ENCODE measurements at places on chromosomes 4 and X.

GRCh38 chrX:99137488-99137887 is 1272.6 kb downstream of the PCDH19 start:
- DNase-seq: no peak

GRCh38 chrX:129116676-129117470 is 406.4 kb downstream of the SMARCA1 start:
- DNase-seq: no peak

GRCh38 chr4:124686279-124686678 is 26.3 kb downstream of the ANKRD50 start:
- peak; percentile 37 for DNase-seq

DNA sequence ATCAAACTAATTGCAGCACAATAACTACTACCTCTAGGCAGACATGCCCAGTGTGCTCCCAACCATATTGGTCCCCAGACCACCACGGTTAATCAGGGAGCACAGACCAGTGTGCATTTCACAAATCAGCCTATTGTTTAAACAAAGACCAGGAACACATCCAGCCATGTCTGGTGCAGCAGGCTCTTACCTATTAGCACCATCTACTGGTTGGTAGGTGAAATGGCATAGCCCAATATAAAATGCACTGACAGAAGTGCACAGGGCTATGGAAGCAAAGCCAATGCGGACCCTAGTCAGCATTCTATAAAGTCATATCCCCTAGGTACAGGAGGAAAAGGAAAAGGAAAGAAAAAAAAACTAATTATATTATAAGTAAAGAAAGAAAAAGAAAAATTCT is 15.5 kb upstream of the CYLC1 start:
- DNase-seq: peak; percentile 32

DNA sequence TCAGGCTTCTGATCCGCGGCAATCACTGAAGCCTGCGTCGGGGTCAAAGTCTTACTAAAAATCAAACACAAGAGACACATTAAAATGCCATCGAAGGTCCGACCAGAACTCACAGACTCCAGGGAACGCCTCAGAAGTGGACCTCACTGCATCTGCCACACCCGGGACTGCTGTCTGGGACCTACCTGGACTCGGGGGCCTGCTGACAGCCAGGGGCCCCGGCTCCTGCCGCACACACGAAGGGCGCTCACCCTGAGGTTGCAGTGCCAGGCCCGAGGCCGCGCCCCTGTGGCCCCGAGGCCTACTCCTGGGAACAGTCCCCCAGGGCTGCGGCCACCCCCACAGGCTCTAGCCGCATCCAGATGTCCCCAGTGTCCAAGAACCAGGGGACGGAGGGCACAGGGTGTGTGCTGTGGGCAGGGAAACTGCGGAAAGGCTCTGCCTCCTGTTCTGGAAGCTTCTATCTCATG is 7.4 kb downstream of the CTBP1 start:
- no peak for DNase-seq

DNA sequence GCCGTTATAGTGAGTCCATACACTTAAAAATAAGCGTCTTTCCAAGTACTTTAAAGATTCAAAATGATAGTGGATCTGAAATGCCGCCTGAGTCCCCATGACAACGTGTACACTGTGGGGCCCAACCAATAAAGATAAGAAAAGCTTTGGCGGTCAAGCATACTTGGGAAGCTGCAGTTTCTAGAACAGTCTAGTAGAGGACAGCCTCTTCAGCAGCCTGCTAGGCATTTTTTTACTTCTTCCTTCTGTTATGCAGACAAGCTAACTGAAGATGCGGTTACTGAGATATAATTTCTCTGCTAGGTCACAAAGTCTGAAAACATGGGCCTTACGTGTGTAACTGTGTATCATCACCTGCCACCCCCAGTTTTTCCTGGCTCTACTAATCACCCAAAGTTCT is 402 bp upstream of the UPRT start:
- DNase-seq: no peak

GRCh38 chr4:139669890-139670289 is 4.3 kb downstream of the MGST2 start:
- no peak for DNase-seq

- DNase-seq: no peak
Observed at GRCh38 chr4:7255488-7255881, 63.1 kb downstream of the SORCS2 start.

GRCh38 chr4:26344901-26345564 is 24.2 kb downstream of the RBPJ start:
- DNase-seq: no peak

- no peak for DNase-seq
Observed at GRCh38 chr4:23828020-23828715, 61.7 kb downstream of the PPARGC1A start.

- no peak for DNase-seq
Observed at GRCh38 chrX:146456058-146456457, 353.5 kb upstream of the CXorf51B start.

DNA sequence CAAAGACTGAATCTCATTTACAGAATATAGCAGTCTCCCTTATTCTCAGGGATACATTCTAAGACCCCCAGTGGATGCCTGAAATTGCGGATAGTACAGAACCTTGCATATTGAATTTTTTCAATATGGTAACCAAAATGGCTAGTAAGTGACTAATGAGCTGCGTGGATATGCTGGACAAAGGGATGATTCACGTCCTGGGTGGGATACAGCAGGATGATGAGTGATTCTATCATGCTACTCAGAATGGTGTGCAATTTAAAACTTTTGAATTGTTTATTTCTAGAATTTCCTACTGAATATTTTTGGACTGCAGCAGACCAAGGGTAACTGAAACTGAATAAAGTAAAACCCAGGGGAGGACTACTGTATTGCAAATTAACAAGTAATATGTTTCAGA is 66.7 kb downstream of the STAG2 start:
- no peak for DNase-seq

DNA sequence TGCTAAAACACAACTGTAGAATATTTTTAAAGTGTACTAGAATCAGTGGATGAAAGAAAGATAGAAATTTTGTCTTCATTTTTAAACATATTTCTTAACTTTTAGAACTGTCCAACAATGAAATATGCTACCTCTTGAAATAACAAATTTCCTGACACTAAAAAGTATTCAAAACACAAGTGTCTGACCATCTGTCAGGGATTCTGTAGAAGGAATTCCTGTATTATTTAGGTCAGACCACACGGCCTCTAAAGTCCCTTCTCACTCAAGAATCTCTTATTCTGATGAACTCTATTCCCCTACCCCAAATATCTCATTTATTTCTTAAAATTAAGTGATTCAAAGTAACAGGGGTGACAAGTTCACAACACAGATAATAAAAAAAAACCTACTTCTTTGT is 99.1 kb downstream of the MAML3 start:
- DNase-seq: no peak

- DNase-seq: no peak
Observed at GRCh38 chr4:113602646-113603228, 158.8 kb downstream of the CAMK2D start.

DNA sequence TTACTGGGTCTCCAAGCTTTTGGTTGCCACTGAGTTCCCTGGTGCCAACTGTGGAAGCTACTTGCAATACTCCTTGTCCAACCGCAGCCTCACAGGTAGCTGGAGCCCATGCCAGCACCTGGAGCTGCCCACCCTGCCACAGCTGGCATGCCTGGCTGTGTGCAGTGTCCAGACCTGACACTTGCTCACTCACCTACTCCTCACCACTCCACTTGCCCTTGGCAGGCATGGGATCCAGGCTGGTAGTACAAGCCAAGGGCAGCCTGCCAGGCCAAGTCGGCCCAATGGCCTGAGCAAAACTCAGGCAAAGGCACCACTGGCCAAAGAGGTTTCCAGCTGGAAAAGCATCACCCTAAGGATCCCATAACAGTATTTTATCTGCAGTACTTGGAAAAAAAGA is 246.3 kb downstream of the PDGFC start:
- no peak for DNase-seq

DNA sequence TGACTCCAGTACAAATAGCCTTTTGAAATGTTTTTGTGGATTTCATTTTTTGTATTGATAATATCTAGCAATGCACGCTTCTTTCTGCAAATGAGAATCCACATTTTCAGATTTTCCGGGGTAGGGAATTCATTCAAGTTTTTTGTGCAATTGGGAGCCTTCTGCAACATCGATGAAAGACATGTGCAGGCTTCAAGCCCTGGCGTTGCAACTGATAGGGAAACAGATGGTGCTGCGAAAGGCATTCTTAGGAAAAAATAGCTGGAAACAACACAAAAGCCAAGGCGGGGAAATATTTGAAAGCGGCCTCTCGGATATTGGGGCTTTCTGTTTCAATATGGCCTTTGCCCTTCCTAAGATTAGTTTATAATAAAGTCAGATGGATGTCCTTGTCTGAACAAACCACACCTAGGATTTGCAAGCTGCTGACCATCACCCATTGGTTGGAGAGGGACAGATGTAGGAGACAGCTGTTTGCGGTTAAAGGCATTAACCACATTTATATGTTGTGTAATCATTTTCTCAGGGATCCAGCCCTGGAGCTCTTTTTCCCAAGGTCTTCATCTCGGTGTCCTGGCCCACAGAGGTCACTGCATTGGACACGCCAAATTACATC is 136.5 kb downstream of the PRKX start:
- no peak for DNase-seq

DNA sequence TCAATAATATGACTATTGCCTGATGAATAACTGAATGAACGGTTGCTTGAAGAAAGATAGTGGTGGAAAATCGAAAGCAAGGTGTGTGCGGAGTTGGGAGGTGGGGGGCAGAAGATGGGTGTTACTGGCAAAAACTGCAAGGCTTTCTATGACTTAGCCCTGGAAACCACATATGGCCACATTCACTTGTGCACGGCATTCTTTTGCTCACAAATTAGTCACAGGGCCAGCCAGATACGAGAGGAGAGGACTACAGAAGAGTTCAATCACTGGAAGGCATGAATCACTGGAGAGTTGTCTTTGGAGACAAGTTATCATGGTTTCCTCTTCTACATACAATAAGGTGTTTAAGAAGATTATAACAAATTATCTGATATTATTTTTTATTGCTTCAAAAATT is 626.5 kb upstream of the CPEB2 start:
- DNase-seq: no peak

GRCh38 chr4:53100501-53101190 is 238.5 kb downstream of the RASL11B start:
- no peak for DNase-seq

DNA sequence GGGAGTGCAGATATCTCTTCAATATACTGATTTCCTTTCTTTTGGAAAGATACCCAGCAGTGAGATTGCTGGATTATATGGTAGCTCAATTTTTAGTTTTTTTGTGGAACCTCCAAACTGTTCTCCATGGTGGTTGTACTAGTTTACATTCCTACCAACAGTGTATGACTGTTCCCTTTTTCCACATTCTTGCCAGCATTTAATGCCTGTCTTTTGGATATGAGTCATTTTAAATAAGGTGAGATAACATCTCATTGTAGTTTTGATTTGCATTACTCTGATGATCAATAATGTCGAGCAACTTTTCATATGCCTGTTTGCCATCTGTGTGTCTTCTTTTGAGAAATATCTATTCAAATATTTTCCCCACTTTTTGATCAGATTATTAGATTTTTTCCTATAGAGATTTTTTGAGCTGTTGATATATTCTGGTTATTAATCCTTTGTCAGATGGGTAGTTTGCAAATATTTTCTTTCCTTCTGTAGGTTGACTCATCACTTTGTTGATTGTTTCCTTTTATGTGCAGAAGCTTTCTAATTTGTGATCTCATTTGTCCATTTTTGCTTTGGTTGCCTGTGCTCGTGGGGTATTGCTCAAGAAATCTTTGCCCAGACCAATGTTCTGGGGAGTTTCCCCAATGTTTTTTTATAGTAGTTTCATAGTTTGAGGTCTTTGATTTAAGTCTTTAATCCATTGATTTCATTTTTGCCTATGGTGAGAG is 552.7 kb downstream of the ZNF674 start:
- DNase-seq: no peak

DNA sequence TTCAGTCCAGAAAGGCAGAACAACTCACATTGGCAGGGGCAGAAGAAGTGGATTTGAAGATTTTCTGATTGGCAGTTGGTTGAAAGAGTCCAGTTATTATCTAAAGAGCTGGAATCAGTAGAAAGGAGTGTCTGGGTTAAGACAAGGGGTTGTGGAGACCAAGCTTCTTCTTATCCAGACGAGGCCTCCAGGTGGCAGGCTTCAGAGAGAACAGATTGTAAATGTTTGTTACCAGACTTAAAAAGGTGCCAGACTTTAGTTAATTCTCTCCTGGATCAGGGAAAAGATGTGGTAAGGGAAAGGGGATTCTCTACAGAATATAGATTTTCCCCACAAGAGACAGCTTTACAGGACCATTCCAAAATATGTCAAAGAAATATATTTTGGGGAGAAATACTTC is 36.7 kb upstream of the TLR3 start:
- no peak for DNase-seq

DNA sequence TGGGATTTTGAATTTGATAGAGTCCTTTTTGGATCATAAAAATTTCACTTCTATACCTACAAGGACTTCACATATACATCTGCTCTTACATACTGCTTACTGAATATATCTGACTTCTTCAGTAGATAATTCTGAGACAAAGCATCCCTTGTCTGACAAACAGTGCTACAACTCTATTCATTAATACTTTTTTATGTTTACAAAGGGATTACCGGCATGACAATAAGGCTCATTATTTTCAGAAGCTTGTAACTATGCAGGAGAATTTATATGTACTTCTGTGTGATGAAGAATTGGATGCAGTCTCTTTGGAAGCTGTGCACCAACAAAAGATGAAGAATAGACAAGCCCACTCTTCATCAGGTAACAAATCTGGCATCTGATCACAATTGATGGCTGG is 1070.3 kb downstream of the STIM2 start:
- DNase-seq: peak; percentile 13

- no peak for DNase-seq
Observed at GRCh38 chrX:99719140-99719539, 690.9 kb downstream of the PCDH19 start.

GRCh38 chrX:107603429-107604159 is 24.7 kb upstream of the PRPS1 start:
- DNase-seq: no peak

- DNase-seq: no peak
Observed at GRCh38 chr4:1086011-1086410, 27.4 kb downstream of the RNF212 start.

- no peak for DNase-seq
Observed at GRCh38 chr4:176927664-176928063, 134.9 kb upstream of the VEGFC start.

- no peak for DNase-seq
Observed at GRCh38 chr4:100929758-100930157, 411.9 kb upstream of the EMCN start.

DNA sequence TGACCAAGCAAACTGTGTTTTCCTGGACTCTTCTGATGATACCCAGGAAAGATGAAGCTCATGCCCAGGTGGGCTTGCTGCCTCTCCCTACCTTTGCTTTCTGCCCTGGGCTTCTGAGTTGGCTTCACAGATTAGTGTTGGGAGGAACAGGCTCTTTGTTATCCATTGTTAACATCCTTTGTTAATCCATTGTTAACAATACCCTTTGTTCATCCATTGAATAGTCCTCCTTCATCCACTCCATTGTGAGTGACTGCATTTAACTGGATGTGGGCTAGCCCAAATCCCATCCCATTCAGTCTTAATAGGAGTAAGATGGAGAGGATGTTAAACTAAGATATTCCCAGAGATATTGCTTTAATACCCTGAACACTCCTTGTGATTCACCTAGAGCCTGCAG is 199.0 kb upstream of the LNX1 start:
- no peak for DNase-seq

All from HAP-1 (cell line).